ENCODE measurements at places on chromosomes 1 and 21. TPM values are rescaled to one million over a fixed set of nuclear protein-coding genes. Genes with fewer than 3 reads are reported as not detected.

The SYTL1 gene
- not detected for total RNA-seq

The TCEA3 gene
- 0.53 TPM for total RNA-seq

The CRYAA gene
- not detected for total RNA-seq

The SLC44A5 gene
- 12.5 TPM for total RNA-seq

The HCRTR1 gene
- total RNA-seq, result 0.57 TPM

The SERINC2 gene
- 6.0 TPM for total RNA-seq

The HPCAL4 gene
- not detected for total RNA-seq

The LCE1C gene
- not detected for total RNA-seq

The FUCA1 gene
- 6.8 TPM for total RNA-seq

The SPRR1B gene
- not detected for total RNA-seq

The SAMD13 gene
- 2.8 TPM for total RNA-seq

The TCP10L gene
- not detected for total RNA-seq

The NMNAT2 gene
- total RNA-seq, result 0.72 TPM

The SLAMF6 gene
- total RNA-seq, result not detected

The HNRNPR gene
- 155 TPM for total RNA-seq

The RAB7B gene
- total RNA-seq, result 0.13 TPM

The RSPO1 gene
- not detected for total RNA-seq

The TATDN3 gene
- total RNA-seq, result 12.2 TPM

The CNR2 gene
- total RNA-seq, result not detected

The PROK1 gene
- total RNA-seq, result not detected

The CHIA gene
- total RNA-seq, result not detected

The PROX1 gene
- 2.1 TPM for total RNA-seq

The UTP11 gene
- 76.6 TPM for total RNA-seq

The ALG14 gene
- total RNA-seq, result 2.1 TPM

The FCAMR gene
- total RNA-seq, result not detected

The SPRR2G gene
- not detected for total RNA-seq

The SLC25A34 gene
- total RNA-seq, result 0.13 TPM

The SPRR5 gene
- total RNA-seq, result not detected

The GNAI3 gene
- 26.0 TPM for total RNA-seq

The CDCA8 gene
- 21.3 TPM for total RNA-seq

The NEK2 gene
- total RNA-seq, result 28.3 TPM

The AQP10 gene
- 0.13 TPM for total RNA-seq

The C1QTNF12 gene
- total RNA-seq, result 1.1 TPM
